Fibroblast of skin of right biceps (primary cell): ENCODE measurements at places on chromosomes 5 and 9.

DNA sequence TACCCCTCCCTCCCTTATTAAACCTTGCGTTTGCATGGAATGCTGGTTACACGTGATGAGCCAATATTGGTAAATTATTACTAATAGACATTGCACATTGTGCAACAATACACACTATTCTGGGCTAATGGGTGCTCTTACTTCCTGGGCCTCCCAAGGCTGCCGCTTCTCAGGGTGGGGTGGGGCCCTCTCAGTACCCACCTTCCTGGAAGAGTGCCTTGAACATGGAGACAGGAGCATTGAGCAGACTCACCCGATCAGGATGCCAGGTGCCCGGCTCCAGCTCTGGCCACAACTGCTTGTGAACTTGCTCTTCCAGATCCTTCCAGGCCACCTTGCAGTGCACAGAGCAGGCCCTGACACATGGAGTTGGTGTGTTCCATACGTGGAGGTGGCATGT lies 24.7 kb upstream of the CEP72 start:
- DNase-seq: no peak

GRCh38 chr5:56286015-56286884 lies 53.1 kb upstream of the ANKRD55 start:
- DNase-seq: peak; percentile 44

DNA sequence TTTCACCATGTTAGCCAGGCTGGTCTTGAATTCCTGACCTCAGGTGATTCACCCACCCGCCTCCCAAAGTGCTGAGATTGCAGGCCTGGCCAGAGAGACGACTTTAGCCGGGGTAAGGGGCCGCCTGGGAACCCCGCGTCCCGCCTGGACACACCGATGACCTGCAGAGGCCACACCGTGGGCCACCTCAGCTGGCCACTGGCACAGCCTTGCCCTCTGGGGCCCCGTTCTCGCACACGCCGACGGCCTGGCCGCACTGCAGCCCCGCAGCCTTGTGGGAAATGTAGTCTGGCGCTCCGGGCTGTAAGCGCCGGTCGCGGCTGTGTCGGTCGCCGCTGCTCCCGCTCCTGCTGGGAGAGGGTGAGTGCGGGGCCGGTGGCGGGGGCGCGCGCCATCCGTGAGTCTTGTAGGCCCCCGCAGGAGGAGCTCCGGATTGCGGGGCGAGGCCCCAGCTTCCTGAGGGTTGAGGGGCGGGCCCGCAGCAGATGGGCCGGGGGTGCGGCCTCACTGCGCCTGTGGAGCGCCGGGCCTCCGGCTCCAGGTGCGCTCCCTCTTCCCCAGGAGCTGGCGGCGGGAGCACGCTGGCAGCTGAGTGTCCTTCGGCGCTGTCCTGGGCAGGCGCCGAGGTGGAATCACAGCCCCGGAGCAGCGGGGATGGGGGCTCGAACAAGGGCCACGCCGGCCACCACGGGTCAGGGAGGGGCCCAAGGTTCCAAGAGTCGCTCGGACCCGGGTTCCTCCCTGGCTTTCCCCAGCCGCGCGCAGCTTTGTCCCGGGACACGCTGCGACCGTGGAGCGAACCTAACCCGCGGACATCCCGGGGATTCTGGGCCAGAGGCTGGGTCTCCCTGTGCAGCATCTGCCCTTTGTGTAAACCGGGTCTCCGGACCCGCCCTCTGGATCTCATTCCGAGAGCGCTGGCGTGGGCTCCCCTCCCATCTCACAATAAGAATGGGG lies at the start of gene ZFP2:
Gene ZFP2, plus strand, starts transcription at position 299 of the 957 bp plus-strand sequence. CDS start 35,401 bp downstream, outside the sequence.
- DNase-seq: peak; percentile 50

DNA sequence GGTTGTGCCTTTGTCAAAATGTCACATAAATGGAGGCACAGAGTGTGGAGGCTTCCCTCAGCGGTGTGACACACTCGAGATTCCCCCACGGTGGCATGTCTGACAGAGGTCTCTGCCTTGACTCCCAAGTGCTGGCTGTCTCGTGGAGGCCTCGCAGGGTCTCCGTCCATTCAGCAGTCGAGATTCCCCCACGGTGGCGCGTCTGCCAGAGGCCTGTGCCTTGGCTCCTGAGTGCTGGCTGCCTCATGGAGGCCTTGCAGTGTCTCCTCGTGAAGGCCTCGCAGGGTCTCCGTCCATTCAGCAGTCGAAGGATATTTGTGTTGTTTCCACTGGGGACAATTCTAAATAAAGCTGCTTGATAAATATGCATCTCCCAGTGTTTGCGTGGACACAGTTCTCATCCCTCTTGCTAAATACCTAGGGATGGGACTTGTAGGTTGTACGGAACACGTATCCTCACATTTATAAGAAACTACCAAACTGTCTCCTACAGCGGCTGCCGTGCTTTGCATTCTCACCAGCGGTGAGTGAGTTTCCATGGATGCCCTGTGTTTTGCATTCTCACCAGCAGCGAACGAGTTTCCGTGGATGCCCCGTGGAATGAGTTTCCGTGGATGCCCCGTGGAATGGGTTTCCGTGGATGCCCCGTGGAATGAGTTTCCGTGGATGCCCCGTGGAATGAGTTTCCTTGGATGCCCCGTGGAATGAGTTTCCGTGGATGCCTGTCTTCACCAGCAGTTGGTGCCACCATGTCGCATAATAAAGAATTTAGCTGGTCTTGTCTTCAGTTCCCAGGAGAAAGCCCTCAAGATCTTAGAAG lies 25.8 kb downstream of the PNPLA7 start:
- DNase-seq: no peak

DNA sequence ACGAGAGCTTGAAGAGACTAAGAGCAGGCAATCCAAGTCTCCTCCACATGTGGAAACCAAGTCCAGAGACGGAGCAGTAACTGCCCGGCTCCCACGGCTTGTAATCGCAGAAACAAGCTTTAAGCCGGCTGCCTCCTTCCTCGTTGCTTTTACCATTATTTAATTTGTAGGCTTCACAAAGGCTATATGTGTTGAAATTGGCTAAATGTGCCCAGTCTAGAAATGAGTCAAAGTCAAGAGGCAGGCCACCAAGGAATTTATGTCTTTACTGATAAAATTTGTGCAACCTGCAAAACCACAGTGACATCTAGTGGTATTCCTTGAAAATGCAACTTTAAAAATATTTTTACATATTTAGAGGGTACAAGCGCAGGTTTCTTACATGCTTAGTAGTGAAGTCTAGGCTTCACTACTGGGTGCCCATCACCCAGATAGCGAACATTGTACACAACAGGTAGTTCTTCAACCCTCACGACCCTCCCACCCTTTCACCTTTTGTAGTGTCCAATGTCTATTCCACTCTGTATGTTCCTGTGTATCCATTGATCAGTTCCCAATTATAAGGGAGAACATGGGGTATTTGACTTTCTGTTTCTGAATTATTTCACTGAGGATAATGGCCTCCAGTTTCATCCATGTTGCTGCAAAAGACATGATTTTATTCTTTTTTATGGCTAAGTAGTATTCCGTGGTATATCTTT lies 33.5 kb upstream of the EBF1 start:
- peak; percentile 79 for DNase-seq

DNA sequence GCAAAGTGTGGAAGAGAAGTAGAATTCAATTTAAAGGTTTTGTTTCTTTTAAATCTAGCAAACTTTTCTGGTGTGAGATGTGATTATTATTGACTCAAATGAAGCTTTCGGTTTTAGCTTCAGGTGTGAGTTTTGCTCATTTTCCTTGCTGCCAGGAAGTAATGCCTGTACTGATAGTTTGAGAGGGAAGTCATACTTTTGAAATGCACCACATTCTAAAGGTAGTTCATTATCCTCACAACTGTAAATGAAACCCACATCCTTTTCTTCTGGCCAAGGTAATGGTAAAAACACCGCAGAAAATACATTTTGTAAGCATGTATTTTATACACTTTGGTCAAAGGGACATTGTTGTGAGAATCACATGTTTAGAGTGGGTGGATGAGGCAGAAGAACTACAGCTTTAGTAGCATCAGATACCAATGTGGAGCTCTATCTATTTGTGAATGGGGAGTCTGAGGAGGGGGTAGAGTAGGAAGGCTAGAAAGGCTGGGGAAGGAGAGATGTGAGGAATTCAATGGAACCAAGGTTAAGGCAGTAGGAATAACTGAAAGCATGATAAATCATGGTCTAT lies 167.0 kb upstream of the CDKN2B start:
- no peak for DNase-seq

DNA sequence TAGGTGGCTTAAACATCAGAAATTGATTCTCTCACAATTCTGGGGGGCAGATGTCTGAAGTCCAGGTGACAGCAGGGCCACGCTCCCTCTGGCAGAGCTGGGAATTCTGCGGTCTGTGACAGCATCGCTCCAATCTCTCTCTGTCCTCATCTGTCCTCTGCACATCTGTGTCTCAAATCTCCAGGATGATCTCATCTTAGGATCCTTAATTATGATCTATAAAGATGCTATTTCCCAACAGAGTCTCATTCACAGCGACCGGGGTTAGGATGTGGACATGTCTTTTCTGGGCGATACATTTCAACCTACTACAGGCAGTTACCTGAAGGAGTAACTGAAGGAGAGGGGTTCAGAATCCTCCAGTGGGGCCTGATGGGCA lies 31.4 kb downstream of the ANKRD33B start:
- DNase-seq: peak; percentile 55

DNA sequence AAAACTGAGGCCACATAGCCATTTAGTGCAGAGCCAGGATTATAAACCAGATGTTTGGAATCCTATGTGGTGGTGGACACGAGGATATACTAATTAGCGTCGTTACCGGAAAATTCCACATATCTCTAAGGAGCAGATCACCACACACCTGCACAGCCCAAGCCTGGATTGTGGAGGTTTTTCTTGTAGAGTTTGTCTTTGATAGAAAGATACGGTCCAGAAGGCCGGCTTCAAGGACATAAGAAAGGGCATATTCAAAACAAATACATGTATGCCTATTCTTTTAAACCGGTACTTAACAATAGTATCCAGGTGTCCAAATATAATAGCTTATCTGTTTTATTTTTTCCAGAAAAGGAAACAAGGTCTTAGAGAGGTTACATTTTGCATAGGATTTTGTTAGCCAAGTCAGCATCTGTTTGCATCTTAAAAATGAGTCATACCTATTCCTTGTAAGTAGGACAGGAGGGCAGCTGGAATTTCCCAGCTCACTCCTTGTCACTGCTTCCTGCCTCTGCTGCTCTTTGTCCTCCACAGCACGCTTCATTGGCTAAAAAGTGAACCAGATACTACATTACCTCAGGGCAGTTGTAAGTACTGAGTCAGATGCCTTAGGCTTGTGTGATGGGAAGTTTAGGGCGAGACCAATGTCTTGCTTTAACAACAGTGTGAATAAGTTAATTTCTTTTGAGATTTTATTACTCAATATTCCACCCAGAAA lies 3.6 kb downstream of the TMC1 start:
- DNase-seq: peak; percentile 97

DNA sequence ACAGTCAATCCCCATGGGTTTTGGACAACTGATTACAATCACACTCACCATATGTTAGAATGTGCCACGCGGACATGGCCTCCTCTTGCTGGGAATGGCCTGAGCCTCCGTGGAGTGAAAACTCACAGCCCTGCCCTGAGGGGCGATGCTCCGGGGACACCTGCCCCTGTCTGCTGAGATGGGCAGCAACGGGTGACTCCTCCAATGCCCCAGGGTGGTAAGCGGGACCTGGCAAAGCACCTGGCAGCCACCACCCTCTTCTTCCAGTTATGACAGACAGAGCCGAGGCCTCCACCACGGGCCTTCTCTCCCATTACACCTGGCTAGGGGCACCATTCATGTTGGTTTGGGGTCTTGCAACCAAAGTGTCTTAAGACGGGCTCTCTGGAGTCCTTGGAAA lies 94.9 kb upstream of the COL5A1 start:
- no peak for DNase-seq

- no peak for DNase-seq
Measured at GRCh38 chr9:4959031-4959430, 26.0 kb upstream of the JAK2 start.

DNA sequence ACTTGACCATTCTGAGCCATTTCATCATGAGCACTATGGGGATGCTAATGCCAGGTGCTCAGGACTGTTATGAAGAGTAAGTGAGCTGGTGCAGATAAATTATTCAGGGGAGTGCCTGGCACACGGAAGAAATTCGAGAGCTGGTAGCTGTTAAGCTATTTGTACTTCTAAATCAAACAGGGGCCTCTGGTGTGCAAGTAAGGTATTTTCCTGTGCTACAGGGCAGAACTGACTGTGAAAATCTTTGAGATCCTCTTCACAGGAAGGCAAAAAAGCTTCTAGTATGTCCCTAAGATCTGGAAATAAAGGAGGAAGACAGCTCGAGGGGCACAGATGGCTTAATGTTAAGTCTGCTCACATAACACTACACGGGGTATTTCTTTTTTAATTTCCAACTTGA lies 106.3 kb upstream of the SPOCK1 start:
- DNase-seq: no peak

DNA sequence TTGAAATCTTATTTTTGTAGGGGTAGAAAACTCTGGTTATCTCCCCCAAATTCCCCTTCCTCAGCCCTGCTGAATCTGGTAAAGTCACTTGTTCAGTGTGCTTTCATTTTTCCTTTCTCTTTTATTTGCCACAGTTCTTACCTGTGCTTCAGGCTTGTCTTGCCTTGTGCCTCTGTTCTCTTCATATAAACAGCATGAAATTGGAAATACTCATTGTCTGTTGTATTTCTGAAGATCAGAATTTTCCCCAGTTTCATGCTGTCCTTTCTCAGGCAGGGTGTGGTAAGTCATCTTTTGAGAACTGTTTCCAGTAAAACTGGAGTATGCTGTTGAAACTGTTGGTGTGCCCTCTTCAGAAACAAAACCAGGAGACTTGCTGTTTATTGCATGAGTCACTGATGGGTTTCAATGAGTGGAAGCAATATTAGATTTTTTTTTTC lies 7.0 kb downstream of the PAM start:
- DNase-seq: peak; percentile 51
